Activated T-helper 2 cell treated with anti-CD3 and anti-CD28 coated beads, Interferon-gamma antibody, Interleukin-2, Interleukin-4, amounts not matched to agents 10 μg/mL and 5 μg/mL and 100 μg/mL, durations not matched to agents 14 hours and 24 hours and 36 hours (primary cell): ENCODE measurements at places on chromosomes 4 and X. TPM values are rescaled to one million over a fixed set of nuclear protein-coding genes. Genes with fewer than 3 reads are reported as not detected.

DNA sequence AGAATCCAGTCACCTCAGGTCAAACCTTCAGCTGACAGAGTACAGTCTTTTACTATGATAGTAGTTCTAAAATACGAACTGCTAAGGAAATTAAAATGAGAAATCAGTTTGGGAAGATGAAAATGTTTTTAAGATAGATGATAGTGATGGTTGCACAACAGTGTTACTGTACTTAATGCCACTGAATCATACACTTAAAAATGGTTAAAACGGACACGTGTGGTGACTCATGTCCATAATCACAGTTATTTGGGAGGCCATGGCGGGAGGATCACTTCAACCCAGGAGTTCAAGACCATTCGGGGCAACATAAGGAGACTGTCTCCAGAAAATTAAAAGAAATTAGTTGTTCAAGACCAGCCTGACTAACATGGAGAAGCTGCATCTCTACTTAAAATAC, 41.4 kb downstream of the ABHD18 start:
- H3K27ac ChIP-seq = no peak overlapping the region
- no peak overlapping the region for H3K4me3 ChIP-seq
- H3K27me3 ChIP-seq = no peaks in the 10 kb centered on the region
- peaks cover 32% of the 10 kb centered on the region for H3K36me3 ChIP-seq

- peaks cover 6% of the 10 kb centered on the region for H3K36me3 ChIP-seq
- no peak for DNase-seq
- H3K27ac ChIP-seq = no peak overlapping the region
Measured at GRCh38 chrX:81261576-81261975, 59.7 kb downstream of the SH3BGRL start.

The STOX2 gene
- not detected in 2 replicates for total RNA-seq

GRCh38 chr4:29320947-29321620, 1399.1 kb upstream of the PCDH7 start:
- H3K27ac ChIP-seq = no peak overlapping the region
- no peaks in the 10 kb centered on the region for H3K36me3 ChIP-seq
- no peak for DNase-seq
- no peaks in the 10 kb centered on the region for H3K27me3 ChIP-seq
- H3K4me1 ChIP-seq = no peaks in the 10 kb centered on the region
- no peak overlapping the region for H3K4me3 ChIP-seq
